ENCODE measurements at places on chromosomes 2 and 18. TPM values are rescaled to one million over a fixed set of nuclear protein-coding genes. Genes with fewer than 3 reads are reported as not detected.

DNA sequence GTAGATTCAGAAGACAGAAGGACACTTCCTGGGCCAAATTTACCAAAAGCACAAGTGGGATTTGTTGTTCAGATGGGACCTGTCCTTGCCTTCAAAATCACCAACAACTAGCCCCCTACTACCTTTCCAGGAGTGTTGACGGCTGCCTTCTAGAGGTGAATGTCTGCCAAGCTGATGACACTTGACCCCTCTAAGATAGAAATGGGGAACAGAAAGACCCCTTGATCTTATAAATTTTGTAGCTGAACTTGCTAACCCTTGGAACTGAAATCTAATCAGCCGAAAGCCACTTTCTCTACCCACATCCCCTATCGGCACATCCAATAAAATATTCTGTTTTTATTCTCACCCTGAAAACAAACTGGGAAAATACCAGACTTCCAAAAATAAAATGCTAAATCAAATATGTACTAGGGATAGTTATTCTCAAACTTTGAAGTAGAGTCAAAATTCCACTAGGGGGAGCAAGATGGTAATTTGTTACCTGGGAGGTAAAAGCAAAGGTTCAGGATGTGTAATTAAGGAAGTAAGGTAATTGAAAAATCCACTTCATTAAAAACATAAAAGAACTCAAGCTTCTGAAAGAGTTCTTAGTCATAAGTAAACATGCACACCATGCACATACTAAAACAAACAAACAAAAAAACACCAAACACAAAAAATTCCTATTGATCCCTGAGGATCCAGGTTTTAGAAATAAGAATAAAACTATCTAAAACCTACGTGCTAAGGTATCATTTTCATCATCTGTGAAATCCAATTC, 119.2 kb downstream of the ANKRD44 start:
- peak; percentile 41 for DNase-seq

GRCh38 chr2:239550357-239550756, 149.5 kb upstream of the HDAC4 start:
- no peak for DNase-seq

GRCh38 chr18:2330764-2331163, 240.5 kb downstream of the METTL4 start:
- DNase-seq = no peak

C2orf72 gene
- not detected for total RNA-seq

- DNase-seq = no peak
Measured at GRCh38 chr2:133483181-133483580, 85.1 kb downstream of the NCKAP5 start.

DNA sequence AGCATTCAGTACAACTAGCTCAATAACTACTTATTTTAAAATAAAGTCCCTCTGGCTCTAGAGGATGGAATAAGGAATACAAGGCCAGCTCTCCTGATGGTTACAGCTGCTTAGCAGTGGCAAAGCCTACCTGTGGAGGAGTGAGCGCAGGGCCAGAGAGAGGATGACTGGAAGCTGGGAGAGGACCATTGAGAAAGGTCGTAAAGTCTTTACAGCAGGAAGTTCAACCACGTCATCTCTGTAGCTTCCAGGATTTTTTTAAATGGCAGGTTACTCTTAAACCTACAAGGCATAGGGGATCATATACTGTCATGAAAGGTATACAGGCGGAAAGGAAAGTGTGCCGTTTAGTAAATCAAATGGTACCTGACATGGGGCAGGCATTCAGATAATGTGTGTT, 26.3 kb downstream of the ANXA4 start:
- DNase-seq = no peak

DNA sequence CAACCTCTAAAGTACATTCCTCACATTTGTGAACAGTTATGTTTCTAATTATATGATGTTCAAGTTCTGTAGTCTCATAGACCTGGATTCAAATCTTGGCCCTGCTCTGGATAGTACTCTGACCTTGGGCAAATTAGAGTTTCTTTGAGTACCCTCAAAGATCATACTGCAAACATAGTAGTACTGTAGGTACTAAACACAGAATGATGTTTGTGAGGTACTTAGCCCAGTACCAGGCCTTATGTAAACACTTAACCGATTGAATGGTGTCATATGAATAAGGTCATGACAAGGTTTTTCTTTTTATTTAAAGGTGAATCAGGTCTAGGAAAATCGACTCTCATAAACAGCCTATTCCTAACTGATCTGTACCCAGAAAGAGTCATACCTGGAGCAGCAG, 19.1 kb downstream of the SEPTIN2 start:
- no peak for DNase-seq

PPM1B gene
- 52.7 TPM for total RNA-seq

DNA sequence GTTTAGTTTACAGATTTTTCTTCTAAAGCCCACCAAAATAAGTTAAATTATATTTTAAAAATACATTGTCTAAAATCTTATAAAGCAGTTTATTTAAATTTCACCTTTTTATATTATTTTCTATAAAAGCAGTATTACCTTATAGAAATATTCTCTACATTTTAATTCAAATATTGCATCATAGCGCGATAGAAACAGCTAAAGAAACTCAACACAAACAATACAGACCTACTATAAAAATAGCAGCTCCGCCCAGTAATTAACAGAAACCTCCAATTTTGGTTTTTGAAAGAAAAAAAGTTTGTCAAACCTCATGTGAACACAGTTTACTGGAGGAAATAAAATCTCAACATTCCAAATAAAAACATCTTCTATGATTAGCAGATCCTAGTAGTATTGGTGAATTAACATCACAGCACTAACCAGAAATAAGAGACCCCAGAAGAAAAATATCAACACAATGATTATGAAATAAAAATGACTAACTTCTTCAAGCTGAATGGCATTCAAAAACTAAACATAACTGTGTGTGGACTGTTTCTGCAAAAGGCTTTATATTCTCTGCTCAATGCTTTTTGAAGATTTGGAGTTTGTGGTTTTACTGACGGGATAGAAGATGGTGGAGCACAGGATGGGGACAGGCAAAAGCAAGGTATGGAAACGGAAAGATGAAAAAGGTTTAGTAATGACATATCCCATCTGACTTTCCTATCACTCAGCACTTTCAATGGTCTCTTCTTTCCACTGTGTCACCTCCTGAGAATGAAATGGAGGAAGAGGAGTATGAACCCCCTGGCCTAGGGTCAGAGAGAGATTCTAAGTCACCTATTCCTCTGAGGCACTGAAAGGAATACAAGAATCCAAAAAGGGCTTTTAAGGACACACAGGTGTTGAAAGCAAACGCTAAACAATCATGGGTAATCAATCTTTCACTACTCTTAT, 17.5 kb downstream of the MAP4K3 start:
- DNase-seq = no peak

CKAP2L gene
- total RNA-seq = 59.1 TPM

DNA sequence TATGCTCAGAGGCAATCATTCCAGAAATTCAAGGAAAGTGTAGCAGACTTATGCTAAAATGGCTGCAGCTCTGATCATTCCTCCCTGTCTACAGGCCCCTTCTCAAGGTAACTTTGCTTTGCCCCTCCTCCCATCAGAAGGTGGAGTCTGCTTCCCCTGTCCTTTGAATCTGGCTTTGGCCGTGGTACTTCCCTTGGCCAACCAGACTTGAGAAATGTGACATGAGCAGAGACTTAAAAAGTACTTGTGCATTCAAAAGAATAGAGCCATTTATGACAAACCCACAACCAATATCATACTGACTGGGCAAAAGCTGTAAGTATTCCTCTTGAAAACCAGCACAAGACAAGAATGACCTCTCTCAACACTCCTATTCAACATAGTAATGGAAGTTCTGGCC, 59.5 kb upstream of the NCKAP5 start:
- no peak for DNase-seq

GRCh38 chr2:108786008-108786353, 590 bp upstream of the CCDC138 start:
- DNase-seq = no peak

ERLEC1 gene
- 23.2 TPM for total RNA-seq

- peak; percentile 24 for DNase-seq
Measured at GRCh38 chr18:48539406-48540250, 797 bp downstream of the CTIF start.

SKA1 gene
- total RNA-seq = 44.1 TPM

Measured in activated CD4-positive, alpha-beta T cell treated with anti-CD3 and anti-CD28 coated beads, Interleukin-2, amount 10 ng/mL, durations not matched to agents 7 days and 5 days (primary cell).